ENCODE measurements at places on chromosomes 13 and 19.

- no peak for DNase-seq
Measured at GRCh38 chr19:8731428-8732169, 10.2 kb downstream of the OR2Z1 start.

GRCh38 chr13:99689955-99690354, 188.7 kb downstream of the TM9SF2 start:
- no peak for DNase-seq

DNA sequence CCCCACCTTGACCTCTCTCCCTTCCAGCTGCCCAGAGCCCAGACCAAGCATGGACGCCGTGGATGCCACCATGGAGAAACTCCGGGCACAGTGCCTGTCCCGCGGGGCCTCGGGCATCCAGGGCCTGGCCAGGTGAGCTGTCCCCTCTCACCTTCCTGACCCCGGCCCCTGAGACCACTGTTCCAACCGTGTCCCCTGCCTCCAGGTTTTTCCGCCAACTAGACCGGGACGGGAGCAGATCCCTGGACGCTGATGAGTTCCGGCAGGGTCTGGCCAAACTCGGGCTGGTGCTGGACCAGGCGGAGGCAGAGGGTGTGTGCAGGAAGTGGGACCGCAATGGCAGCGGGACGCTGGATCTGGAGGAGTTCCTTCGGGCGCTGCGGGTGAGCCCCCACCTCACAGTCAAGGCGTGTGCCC, 312 bp downstream of the CAPS start:
- no peak for DNase-seq

DNA sequence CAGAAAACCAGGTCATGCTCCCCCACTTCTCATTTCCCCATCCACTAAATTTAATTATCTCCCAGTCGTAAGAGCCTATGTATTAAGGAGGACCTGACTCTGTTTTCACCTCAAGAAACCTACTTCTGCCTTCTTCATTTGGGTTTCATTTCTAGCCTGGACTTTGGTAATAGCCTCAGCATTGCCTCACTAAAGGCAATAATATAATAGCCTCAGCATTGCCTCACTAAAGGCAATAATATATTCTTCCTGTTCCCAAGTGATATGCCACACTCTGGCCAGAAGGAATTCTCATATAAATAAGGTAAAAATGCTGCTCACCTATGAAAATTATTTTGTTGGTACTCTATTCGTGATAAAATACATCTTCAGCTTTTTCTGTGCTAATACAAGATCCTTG, 993.9 kb downstream of the EFNB2 start:
- DNase-seq, result no peak

GRCh38 chr13:36884235-36884634, 35.8 kb downstream of the SMAD9 start:
- no peak for DNase-seq

DNA sequence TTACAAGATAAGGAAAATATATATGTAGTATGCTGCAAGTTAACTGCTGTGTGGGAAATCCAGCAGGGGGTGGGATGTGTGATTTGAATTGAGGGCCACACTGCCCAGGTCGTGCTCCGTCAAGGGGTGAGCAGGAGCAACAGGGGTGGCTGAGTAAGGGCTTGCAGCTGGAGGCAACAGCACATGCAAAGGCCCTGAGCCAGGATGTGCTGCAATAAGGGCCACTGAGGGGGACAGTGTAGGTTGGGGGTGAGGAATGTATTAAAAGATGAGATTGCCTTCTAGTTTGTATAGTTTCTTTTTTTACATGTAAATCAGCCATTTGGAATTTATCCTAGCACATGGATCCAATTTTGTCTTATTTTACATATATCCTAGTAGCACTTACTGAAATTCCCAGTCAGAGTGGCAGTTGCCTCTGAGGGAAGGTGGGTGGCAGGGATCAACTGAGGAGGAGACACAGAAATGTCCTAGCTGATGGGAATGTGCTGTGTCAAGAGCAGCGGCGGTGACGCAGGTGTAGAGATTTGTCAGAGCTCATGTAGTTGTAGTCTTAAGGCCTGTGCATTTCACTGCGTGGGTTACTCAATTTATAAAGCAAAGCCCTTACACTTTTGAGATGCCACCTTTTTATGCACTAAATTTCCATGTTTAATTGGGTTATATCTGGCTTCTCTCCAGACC, 5.4 kb upstream of the RBM42 start:
- no peak for DNase-seq

- no peak for DNase-seq
Measured at GRCh38 chr13:49053215-49053614, 77.5 kb downstream of the FNDC3A start.

- no peak for DNase-seq
Measured at GRCh38 chr13:46491641-46492040, 61.3 kb upstream of the LRCH1 start.

DNA sequence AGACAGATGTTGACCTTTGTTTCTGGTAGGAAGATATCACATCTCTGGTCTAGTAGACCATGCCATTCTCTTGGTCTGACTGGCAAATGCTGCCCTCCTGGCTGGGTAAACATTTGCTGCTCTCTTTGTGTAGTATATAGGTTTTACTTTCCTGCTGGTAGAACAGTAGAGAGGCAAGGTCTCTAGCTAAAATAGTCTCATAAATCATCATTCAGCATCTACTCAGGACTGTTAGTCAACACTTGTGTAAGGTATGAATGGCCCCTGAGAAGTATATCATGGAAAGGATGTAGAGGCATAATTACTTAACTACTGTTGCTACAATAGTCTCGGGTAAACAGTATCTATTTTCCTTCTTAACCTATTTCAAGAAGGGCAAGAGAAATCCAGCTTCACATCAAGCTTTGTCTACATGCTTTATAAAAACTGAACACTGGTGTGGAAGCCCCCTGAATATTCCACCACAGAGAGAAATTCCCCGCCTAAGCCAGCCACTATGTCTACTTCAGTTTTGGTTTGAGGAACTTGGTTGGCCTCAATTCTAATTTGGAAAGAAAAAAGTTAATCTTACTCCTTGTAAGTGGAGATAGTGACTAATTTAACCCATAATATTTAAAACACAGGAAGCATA, 18.4 kb upstream of the MYCBP2 start:
- no peak for DNase-seq

DNA sequence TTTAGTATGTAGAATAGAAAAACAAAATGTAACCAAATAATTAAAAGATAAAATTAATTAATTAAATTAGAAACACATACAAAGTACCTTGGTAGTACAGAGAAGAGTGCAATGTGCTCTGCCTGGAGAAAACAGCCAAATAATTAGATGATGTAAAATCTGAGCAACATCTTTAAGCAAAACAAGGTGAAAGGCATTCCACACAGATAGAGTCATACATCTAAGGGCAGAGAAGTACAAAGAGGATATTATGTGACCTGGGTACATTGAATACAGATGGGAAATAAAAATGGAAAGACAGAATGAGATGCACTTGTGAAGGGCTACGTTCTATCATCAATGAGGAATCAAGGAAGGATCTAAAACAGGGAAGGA, 25.2 kb upstream of the FNDC3A start:
- DNase-seq, result no peak

GRCh38 chr13:35984287-35984686, 146.9 kb downstream of the DCLK1 start:
- no peak for DNase-seq

- no peak for DNase-seq
Measured at GRCh38 chr13:111082240-111082639, 32.9 kb upstream of the ARHGEF7 start.

DNA sequence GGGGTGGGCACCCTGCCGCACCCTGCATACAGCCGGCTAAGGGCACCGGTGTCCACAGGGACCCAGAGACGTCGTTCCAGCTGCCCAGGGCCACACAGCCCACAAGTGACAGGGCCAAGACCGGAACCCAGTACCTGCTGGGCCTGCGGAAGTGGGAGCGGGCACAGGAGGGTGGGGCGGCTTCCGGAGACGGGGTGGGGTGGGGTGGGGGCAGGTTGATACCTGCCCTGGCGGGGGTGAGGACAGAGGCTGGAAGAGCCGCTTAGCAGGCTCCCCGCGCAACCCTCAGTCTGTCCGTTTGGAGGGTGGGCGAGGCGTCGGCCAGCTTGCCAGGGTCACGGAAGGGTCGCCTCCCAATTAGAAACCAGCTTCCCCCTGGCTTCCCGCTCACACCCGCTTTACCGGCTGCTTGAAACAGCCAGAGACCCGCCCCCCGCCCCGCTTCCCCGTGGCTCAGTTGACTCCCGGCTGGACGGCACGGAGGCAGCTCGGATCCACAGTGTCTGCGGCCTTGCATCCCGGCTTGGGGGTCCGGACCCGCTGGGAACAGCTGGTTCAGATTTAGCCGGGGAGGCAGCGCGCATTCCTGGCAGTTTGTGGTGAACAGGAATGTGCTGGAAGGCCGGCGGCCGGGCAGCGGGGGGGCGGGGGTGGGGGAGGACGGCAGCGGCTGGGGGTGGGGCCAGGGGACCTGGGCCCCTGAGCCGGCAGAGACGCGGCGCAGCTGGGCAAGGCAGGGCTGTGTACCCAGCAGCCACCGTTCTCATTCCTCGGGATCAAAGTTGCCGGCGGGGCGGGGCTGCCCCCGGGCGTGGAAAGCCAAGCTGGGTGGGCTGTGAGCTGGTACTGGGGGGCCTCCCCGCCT, 1.9 kb downstream of the CNN2 start:
- peak; percentile 64 for DNase-seq

- no peak for DNase-seq
Measured at GRCh38 chr13:25237083-25237482, 50.2 kb downstream of the MTMR6 start.

DNA sequence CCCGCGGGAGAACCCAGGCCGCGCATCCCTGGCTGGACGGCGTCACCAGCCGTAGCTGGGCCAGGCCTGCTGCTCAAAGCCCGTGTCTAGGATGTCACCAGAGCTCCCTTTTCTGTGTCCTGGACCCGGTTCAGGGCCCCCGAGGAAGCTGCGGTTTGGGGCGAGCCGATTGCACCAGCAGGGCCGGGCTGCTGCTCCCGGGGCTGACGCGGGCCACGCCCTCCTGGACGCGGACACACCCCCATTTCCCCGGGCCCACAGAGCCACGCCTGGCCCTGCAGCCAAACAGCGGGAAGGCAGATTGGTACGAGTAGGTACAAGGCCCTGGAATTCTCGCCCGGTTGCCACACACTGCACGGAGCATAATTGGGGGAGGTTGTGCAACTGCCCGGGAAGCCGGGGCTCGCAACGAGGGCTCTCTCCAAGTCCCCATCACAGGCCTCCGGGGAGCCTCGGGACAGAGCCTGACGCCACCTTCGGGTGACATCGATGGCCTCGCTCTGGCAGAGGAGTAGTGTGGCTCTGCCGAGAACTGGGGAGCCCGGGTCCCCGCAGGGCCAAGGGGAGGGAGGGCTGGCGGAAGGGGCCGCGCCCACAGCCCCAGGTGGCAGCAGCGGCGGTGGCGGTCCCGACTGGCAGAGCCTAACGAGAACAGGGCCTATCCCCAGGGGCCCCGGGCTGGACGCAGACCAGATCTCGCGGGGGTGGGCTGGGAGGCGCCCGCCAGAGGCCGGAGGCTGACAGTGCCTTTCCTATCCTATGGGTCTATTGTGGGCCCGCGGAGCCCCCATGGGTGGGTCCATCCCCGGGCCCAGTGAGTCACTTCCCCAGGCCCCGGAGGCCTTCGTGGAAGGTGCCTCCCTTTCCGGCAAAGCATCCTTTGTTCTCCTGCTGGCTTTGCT, 23.5 kb downstream of the KCTD15 start:
- DNase-seq, result no peak

DNA sequence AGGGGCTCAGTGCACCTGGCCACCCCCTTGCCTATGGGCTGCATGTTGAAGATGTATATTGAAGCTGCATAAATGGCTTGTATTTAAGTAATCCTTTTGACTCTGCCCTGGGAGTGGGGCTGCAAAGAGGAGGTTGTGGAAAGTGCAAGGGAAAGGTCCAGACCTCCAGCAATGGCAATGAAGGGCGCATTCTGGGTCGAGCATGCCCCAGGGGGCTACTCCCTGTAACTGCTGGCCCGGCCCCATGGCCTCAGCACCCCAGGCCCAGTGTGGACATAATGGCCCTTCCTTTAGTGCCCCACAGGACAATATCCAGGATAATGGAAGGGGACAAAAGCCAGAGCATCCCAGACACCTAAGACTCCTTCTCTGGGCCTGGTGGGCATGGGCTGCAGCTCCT, 43.1 kb upstream of the CHST8 start:
- DNase-seq, result no peak

DNA sequence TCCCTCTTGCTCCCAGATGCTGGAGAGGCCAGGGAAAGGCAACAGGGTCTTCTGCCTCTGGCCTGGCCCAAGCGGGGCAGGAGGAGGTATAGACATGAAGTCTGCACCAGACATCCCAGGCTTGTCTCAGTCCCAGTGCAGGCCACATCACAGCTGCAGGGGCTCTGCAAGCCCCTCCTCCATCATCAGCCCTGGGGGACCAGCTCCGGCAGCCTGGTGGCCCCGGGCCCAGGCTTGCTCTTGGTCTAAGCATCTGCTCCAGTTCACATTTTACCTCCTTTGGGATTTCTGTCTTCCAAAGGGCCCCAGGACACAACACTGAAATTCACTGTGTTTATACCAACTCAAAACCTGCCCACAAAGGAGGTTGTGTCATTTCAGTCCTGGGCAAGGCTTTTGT, 359.4 kb downstream of the ZNF536 start:
- no peak for DNase-seq

- DNase-seq, result peak; percentile 25
Measured at GRCh38 chr19:6459262-6460098, at the start of gene SLC25A23. TSS of gene SLC25A23 (minus strand) at chr19:6459792. CDS start at chr19:6459628, 164 bp downstream.

GRCh38 chr13:69970520-69970919, 137.1 kb upstream of the ATXN8OS start:
- DNase-seq, result no peak

DNA sequence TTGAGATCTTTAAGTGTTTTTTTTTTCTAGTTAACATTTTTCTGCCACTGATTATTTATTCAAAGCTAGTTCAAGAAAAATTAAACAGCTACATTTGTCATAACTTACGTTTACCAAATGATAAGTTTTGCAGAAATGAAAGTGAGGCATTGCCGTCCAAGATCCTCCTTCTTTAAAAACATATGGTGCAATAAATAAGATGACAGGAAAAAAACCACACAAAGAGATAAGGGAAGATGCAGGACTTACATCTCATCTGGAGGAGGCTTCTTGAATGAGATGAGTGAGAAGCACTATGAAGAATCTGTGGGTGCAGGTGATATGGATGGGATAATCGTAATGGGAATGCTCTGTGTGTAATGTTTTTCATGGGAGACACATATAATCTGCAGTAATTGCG, 12.4 kb downstream of the TNFSF13B start:
- DNase-seq, result no peak

- no peak for DNase-seq
Measured at GRCh38 chr13:113912596-113912995, 48.7 kb upstream of the GAS6 start.

DNA sequence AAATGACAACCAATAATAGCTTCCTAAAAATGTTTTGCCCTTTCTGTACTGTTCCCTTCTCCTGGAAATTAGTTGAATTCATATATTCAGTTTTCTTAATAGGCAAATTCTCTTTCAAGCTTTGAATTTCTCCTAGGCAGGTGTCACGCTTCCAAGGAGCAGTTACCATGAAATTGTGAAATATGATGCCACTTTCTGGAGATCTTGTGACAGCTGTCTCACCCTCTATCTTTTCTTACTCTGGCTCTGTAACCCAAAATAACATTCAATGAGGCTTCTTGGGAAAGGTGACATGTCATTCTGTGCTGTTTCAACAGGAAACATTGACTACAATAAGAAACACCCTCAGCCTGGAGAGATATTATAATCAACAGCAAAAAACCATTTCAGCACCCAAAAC, 80.3 kb upstream of the MRI1 start:
- no peak for DNase-seq

All from activated CD4-positive, CD25-positive, alpha-beta regulatory T cell (primary cell).